ENCODE measurements at places on chromosomes 2 and 18. TPM values are rescaled to one million over a fixed set of nuclear protein-coding genes. Genes with fewer than 3 reads are reported as not detected.

The ANKRD62 gene
- total RNA-seq, result not detected

The RAD51AP2 gene
- not detected for total RNA-seq

The TUBA3D gene
- total RNA-seq, result not detected

The GPR155 gene
- total RNA-seq, result 2.2 TPM
